SHP77 (cell line): ENCODE measurements at places on chromosomes 2 and 18.
A peak's percentile ranks its signal among the peaks of the same experiment; 100 is the strongest.

DNA sequence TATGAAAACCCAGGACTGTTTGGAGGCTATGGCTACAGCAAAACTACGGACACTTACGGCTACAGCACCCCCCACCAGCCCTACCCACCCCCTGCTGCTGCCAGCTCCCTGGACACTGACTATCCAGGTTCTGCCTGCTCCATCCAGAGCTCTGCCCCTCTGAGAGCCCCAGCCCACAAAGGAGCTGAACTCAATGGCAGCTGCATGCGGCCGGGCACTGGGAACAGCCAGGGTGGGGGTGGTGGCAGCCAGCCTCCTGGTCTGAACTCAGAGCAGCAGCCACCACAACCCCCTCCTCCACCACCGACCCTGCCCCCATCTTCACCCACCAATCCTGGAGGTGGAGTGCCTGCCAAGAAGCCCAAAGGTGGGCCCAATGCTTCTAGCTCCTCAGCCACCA is 12.1 kb downstream of the HOXD3 start:
- DNase-seq: no peak

DNA sequence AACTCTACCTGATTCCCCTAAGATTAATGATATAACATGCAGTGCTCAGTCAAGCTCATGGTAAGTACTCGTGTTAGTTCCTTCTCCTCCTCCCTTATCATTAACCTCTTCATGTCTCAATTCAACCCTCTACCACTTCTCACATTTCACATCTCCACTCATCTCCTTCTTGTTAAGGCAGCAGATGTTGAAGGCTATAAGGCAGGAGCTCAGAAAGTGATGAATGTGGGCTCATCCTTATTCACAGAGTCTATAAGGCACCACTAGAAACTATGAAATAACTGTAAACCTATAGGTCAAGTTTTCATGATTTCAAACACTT is 56.0 kb downstream of the CLHC1 start:
- no peak for DNase-seq

- no peak for DNase-seq
Observed at GRCh38 chr2:40606862-40607261, 155.0 kb upstream of the SLC8A1 start.

- no peak for DNase-seq
Observed at GRCh38 chr18:49082714-49083688, 132.2 kb upstream of the SMAD7 start.

GRCh38 chr2:83534416-83534815 is 924.7 kb downstream of the SUCLG1 start:
- DNase-seq: no peak

- DNase-seq: no peak
Observed at GRCh38 chr18:23964282-23965238, 50.0 kb upstream of the TTC39C start.

DNA sequence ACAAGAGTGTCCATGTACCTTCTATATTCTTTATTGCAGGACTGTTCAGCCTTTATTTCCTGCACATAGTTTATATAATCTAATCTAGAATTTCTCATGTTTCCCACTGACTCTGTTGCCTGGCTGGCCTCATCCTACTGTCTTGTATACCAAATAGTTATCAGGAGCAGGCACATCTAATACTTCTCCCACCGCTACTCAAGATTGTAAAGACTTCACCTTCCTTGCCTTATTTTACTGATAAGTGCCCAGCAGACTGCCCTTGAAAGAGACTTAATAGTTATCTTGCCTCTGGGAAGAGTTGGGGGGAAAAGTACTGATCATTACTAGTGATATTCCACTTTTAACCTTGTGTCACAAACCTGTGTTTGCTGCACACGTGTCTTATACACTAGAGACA is 26.1 kb upstream of the AAK1 start:
- no peak for DNase-seq

- no peak for DNase-seq
Observed at GRCh38 chr2:76998152-76998551, 524.0 kb downstream of the LRRTM4 start.

- no peak for DNase-seq
Observed at GRCh38 chr2:239324456-239324855, 76.4 kb downstream of the HDAC4 start.

GRCh38 chr2:143144813-143145455 is 15.7 kb downstream of the ARHGAP15 start:
- DNase-seq: no peak

- DNase-seq: no peak
Observed at GRCh38 chr18:63532471-63532870, 9.7 kb upstream of the SERPINB12 start.

- DNase-seq: peak; percentile 93
Observed at GRCh38 chr18:69400253-69400975, at the start of gene DOK6. TSS of gene DOK6 (plus strand) at chr18:69400888.

GRCh38 chr2:46610021-46610420 is 130.7 kb downstream of the TMEM247 start:
- no peak for DNase-seq

GRCh38 chr2:191150600-191151330 is at the start of gene STAT4:
TSS of gene STAT4 (minus strand) at chr2:191150994. CDS start at chr2:191148203, 2,791 bp downstream.
- DNase-seq: no peak

- DNase-seq: no peak
Observed at GRCh38 chr2:96913398-96914202, 43.7 kb upstream of the SEMA4C start.

- DNase-seq: no peak
Observed at GRCh38 chr2:141271346-141271745, 859.5 kb downstream of the LRP1B start.

GRCh38 chr2:28273751-28274150 is 118.9 kb upstream of the FOSL2 start:
- no peak for DNase-seq

DNA sequence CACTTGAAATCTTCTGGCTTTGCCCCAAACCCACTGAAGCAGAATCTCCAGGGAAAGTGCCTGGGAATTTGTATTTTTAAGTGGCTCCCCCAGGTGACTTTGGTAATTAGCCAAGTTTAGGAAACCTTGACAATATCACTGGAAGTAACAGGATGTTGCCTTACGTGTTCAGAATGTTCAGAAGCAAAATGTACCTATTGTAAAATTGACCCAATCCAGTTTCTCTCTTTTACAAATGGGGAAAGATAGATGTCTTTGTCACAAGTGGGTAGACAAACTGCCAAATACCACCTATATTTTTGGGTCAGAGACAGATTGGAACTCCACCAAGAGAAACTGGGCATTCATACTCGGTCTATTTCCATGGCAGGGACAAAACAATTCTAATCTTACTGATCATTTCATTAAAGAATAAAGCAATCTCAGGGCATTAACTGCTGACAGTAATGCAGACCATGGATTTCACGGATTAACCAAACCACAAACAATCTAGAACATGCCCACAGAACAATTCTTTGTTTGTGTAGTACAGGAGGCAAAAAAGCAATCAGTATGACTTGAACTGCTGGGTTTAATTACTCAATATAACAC is 255.8 kb downstream of the ERBB4 start:
- DNase-seq: no peak

- DNase-seq: no peak
Observed at GRCh38 chr2:100062336-100062735, 80.1 kb downstream of the AFF3 start.

GRCh38 chr18:44107187-44107586 is 573.5 kb upstream of the SETBP1 start:
- no peak for DNase-seq
